Naive thymus-derived CD4-positive, alpha-beta T cell (primary cell): ENCODE measurements at places on chromosomes 16 and 17. TPM values are rescaled to one million over a fixed set of nuclear protein-coding genes. Genes with fewer than 3 reads are reported as not detected.

GRCh38 chr17:83138820-83139219 lies 59.4 kb downstream of the METRNL start:
- no peaks in the 10 kb centered on the region for H3K27me3 ChIP-seq
- DNase-seq = no peak
- no peaks in the 10 kb centered on the region for H3K4me1 ChIP-seq
- H3K36me3 ChIP-seq = no peaks in the 10 kb centered on the region

DNA sequence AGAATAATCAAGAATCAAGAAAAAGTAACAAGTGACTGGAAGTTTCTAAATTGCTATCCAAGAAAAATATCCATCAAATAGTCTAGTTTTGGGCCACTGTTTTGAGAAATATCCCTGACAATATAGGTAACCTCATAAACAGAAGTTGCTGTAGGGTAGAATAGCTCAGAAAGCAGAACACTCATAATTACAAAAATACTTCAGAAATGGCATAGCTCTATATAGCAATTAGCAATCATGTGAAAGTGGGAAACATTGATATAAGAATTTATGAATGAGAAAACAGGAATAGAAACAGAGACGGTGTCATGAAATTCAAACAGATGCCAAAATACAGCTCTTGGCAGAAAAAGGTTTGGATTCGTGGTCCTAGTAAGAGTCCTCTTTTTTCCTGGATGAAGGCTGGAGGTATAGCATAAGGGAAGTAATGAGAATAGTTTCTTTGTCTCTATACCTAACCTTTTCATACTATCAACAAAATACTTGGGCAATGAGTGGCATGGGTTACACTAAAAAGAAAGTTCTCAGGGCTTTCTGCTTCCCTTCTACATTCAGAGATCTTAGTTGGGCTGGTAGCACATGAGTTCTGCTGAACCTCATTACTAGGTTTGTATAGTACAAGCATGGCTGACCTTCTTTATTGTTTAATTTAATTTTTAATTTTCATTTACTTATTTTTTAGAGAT lies 33.5 kb downstream of the SPAG9 start:
- DNase-seq = no peak
- H3K36me3 ChIP-seq = no peaks in the 10 kb centered on the region
- H3K27me3 ChIP-seq = no peaks in the 10 kb centered on the region
- no peak overlapping the region for H3K4me3 ChIP-seq
- no peak overlapping the region for H3K27ac ChIP-seq

GRCh38 chr17:45314741-45315647 lies 1.8 kb downstream of the MAP3K14 start:
- H3K27me3 ChIP-seq = no peaks in the 10 kb centered on the region
- DNase-seq = no peak
- peaks cover 59% of the 10 kb centered on the region for H3K4me1 ChIP-seq

KRTAP4-9 gene
- polyA plus RNA-seq = not detected

- H3K4me1 ChIP-seq = no peaks in the 10 kb centered on the region
- H3K4me3 ChIP-seq = no peak overlapping the region
- no peaks in the 10 kb centered on the region for H3K36me3 ChIP-seq
- H3K27me3 ChIP-seq = no peaks in the 10 kb centered on the region
- no peak for DNase-seq
Observed at GRCh38 chr17:55692276-55692675, 30.4 kb downstream of the TMEM100 start.

GRCh38 chr17:77802333-77802615 lies 156.2 kb upstream of the TNRC6C start:
- H3K27me3 ChIP-seq = no peaks in the 10 kb centered on the region
- no peaks in the 10 kb centered on the region for H3K36me3 ChIP-seq
- no peak for DNase-seq
- H3K4me3 ChIP-seq = no peak overlapping the region
- H3K27ac ChIP-seq = no peak overlapping the region
- H3K4me1 ChIP-seq = no peaks in the 10 kb centered on the region

GRCh38 chr17:7208754-7209460 lies 10.7 kb downstream of the DLG4 start:
- H3K4me1 ChIP-seq = peaks cover 21% of the 10 kb centered on the region
- no peak overlapping the region for H3K4me3 ChIP-seq
- H3K36me3 ChIP-seq = no peaks in the 10 kb centered on the region
- no peaks in the 10 kb centered on the region for H3K27me3 ChIP-seq
- DNase-seq = no peak

CCDC154 gene
- polyA plus RNA-seq = not detected

SECTM1 gene
- 3.2 TPM for polyA plus RNA-seq

ITGAX gene
- not detected for polyA plus RNA-seq

CD300E gene
- not detected for polyA plus RNA-seq

TSR3 gene
- polyA plus RNA-seq = 103 TPM

CCL17 gene
- polyA plus RNA-seq = not detected

DNA sequence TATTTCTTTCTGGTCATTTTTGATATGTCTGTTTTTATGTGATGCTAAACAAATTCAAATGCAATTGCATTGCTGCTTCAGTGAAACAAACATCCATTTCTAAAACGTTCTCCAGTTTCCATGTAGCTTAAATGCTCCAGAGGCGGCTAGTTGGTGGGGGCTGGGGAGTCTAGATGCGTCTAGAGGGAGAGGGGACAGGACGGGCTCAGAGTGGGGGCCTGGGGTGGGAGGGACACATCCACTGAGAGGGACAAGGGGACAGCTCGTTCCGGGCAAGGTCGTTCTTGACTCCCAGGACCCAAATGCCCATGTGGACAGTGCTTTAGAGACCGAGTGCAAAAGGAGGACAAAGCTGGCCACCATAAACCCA lies 102.3 kb downstream of the FOXL1 start:
- H3K27ac ChIP-seq = no peak overlapping the region
- H3K36me3 ChIP-seq = no peaks in the 10 kb centered on the region
- no peak for DNase-seq
- no peaks in the 10 kb centered on the region for H3K27me3 ChIP-seq
- no peaks in the 10 kb centered on the region for H3K4me1 ChIP-seq

- no peaks in the 10 kb centered on the region for H3K27me3 ChIP-seq
- H3K4me3 ChIP-seq = no peak overlapping the region
- H3K4me1 ChIP-seq = no peaks in the 10 kb centered on the region
Observed at GRCh38 chr17:4610162-4610561, 25.8 kb downstream of the SMTNL2 start.

- no peak for DNase-seq
- no peaks in the 10 kb centered on the region for H3K4me1 ChIP-seq
- no peak overlapping the region for H3K4me3 ChIP-seq
- H3K36me3 ChIP-seq = peaks cover 5% of the 10 kb centered on the region
- no peaks in the 10 kb centered on the region for H3K27me3 ChIP-seq
Observed at GRCh38 chr17:29848737-29849136, 81.3 kb downstream of the SSH2 start.

DNA sequence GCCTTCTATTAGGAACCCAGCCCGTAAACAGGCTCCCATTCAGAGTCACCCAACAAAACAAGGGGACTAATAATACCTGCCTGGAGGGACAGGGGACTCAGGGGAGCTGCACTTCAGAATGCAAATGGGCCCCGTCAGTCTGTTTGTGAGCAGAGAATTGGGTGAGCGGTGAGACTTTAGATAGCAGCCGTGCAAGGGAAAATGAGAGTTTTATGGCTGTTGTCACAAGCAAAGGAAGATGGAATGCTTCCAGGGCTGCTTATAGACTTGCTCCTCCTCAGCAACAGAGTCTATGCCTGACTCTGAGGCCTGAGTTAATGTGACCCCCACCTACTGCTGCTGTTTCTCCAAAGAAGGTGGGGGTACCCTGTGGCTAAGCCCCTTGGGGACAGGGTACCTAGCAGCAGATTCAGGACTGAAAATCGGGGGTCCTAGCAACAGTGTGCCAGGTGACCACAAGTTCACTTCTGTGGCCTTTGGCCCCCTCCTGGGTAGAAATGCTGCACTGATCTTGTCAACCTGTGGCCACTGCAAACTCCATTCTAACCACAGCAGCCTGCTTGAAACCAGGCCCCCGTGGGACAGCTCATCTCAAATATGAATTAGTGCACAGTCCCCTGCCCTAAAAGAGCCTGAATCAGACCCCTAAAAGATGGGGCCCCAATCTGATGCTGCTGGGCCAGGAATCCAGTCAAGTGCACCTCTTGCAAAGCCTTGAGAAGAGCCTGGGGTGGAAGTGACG lies 126.4 kb downstream of the C16orf78 start:
- no peaks in the 10 kb centered on the region for H3K4me1 ChIP-seq
- no peaks in the 10 kb centered on the region for H3K27me3 ChIP-seq
- H3K4me3 ChIP-seq = no peak overlapping the region
- no peaks in the 10 kb centered on the region for H3K36me3 ChIP-seq

- H3K36me3 ChIP-seq = peaks cover 2% of the 10 kb centered on the region
- H3K4me3 ChIP-seq = no peak overlapping the region
- no peaks in the 10 kb centered on the region for H3K4me1 ChIP-seq
- DNase-seq = no peak
Observed at GRCh38 chr17:64038331-64039105, 18.1 kb upstream of the ICAM2 start.

- no peak overlapping the region for H3K4me3 ChIP-seq
- H3K27me3 ChIP-seq = no peaks in the 10 kb centered on the region
- H3K27ac ChIP-seq = no peak overlapping the region
- H3K4me1 ChIP-seq = no peaks in the 10 kb centered on the region
- no peaks in the 10 kb centered on the region for H3K36me3 ChIP-seq
- no peak for DNase-seq
Observed at GRCh38 chr17:68853439-68853838, 101.8 kb downstream of the ABCA8 start.

- no peaks in the 10 kb centered on the region for H3K36me3 ChIP-seq
- H3K27me3 ChIP-seq = no peaks in the 10 kb centered on the region
- H3K4me1 ChIP-seq = no peaks in the 10 kb centered on the region
- no peak overlapping the region for H3K4me3 ChIP-seq
- H3K27ac ChIP-seq = no peak overlapping the region
- no peak for DNase-seq
Observed at GRCh38 chr17:81580481-81580880, 28.3 kb upstream of the FAAP100 start.

TNS4 gene
- not detected for polyA plus RNA-seq

SLC13A2 gene
- polyA plus RNA-seq = not detected

DNA sequence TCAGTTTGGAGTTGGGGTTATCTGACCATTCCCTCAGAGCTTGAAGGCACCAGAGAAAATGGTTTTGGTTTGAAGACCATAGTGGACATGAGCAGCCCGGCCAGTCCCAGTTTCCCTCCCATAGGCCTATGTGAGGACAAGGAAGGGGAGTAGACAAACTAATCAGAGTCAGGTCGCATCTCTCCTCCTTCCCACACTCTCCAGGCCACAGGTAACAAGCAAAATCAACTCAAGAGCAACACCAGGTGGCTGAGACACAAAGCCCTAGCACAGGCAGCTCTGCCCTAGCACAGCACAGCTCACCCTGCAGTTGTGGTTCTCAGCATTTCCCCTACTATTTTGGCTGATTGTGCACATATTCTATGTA lies 7.2 kb downstream of the SUPT4H1 start:
- H3K4me1 ChIP-seq = peaks cover 74% of the 10 kb centered on the region
- peak overlapping the region; percentile 64 for H3K4me3 ChIP-seq

- H3K27me3 ChIP-seq = no peaks in the 10 kb centered on the region
- no peak for DNase-seq
- no peak overlapping the region for H3K4me3 ChIP-seq
- no peak overlapping the region for H3K27ac ChIP-seq
- H3K4me1 ChIP-seq = peaks cover 4% of the 10 kb centered on the region
- peaks cover 19% of the 10 kb centered on the region for H3K36me3 ChIP-seq
Observed at GRCh38 chr16:67608364-67608763, 36.6 kb upstream of the CARMIL2 start.

GRCh38 chr16:77913738-77914253 lies 108.6 kb upstream of the CLEC3A start:
- DNase-seq = no peak
- H3K27me3 ChIP-seq = no peaks in the 10 kb centered on the region
- no peaks in the 10 kb centered on the region for H3K4me1 ChIP-seq
- no peak overlapping the region for H3K27ac ChIP-seq
- no peaks in the 10 kb centered on the region for H3K36me3 ChIP-seq

DNA sequence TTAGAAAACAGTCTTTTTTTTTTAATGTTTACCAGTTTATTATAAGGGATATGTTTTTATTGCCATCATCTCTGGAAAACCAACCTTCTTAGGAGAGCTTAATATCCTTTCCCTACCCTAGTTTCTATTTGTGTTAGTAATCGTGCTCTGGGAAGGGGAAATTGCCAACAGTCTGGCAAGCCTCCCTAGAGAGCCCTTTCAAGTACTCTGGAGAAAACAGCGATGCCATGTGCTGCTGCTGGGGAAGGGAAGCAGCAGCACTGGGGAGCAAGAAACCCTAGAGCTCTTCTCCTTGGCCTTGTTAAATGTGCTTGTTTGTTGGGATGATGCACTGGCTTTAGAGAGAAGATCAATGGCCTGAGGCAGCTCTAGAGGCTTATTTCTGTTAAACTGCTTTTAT lies 10.3 kb downstream of the RETREG3 start:
- H3K27ac ChIP-seq = no peak overlapping the region
- DNase-seq = no peak
- H3K36me3 ChIP-seq = no peaks in the 10 kb centered on the region
- H3K4me3 ChIP-seq = no peak overlapping the region
- H3K4me1 ChIP-seq = peaks cover 7% of the 10 kb centered on the region
